COR-L47 (cell line): ENCODE measurements at places on chromosomes 12 and 14.

DNA sequence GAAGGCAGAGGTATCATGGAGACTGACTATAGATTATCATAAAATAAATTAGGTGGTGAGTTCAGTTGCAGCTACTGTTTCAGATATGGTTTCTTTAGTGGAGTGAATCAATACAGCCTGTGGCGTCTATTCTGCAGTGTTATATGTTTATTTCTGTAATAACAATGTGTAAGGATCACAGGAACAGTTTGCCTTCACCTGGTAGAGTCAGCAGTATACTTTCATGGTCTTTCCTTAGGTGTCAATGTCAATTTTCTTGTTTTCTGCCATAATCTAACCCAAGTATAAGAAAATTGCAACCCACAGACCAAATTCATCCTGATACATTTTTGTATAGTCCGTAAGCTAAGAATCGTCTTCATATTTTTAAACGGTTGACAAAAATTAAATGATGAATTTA is 140.4 kb upstream of the ATF7IP start:
- DNase-seq = no peak

DNA sequence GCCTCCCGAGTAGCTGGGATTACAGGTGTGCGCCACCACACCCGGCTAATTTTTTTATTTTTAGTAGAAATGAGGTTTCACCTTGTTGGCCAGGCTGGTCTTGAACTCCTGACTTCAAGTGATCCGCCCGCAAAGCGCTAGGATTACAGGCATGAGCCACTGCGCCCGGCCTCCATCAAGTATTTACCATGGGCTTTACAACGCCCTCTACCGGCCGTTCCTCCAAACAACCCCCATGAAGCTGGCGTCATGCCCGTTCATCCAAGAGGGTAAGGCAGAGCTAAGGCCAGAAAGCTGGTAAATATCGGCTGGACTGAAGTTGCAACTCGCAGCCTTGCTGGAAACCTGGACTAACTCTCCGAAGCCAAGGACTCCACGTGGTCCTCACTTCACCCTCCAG is 41.6 kb downstream of the RNF34 start:
- no peak for DNase-seq

GRCh38 chr14:61553730-61554641 is 141.3 kb upstream of the HIF1A start:
- DNase-seq = no peak

GRCh38 chr12:104303538-104304151 is at the start of gene EID3:
TSS of gene EID3 (plus strand) at chr12:104303739. CDS start at chr12:104303935, 196 bp downstream.
- no peak for DNase-seq
